ENCODE measurements at places on chromosomes 16 and 17. TPM values are rescaled to one million over a fixed set of nuclear protein-coding genes. Genes with fewer than 3 reads are reported as not detected.

The SPEM1 gene
- not detected for total RNA-seq

The RBFOX1 gene
- not detected for total RNA-seq

The SLC16A11 gene
- total RNA-seq: 0.12 TPM

The SSTR5 gene
- total RNA-seq: not detected

The NOMO2 gene
- total RNA-seq: 144 TPM

The PRR15L gene
- not detected for total RNA-seq

The CREBBP gene
- total RNA-seq: 11.3 TPM

The SCRN2 gene
- total RNA-seq: 44.1 TPM

The SECTM1 gene
- 22.3 TPM for total RNA-seq

The PIRT gene
- not detected for total RNA-seq

The MMP15 gene
- total RNA-seq: 1.7 TPM

The CCDC154 gene
- 0.70 TPM for total RNA-seq

The NT5M gene
- total RNA-seq: 0.83 TPM

The DNAH9 gene
- not detected for total RNA-seq

All from smooth muscle cell of the coronary artery (primary cell).